ENCODE measurements at places on chromosomes 3 and 15.

DNA sequence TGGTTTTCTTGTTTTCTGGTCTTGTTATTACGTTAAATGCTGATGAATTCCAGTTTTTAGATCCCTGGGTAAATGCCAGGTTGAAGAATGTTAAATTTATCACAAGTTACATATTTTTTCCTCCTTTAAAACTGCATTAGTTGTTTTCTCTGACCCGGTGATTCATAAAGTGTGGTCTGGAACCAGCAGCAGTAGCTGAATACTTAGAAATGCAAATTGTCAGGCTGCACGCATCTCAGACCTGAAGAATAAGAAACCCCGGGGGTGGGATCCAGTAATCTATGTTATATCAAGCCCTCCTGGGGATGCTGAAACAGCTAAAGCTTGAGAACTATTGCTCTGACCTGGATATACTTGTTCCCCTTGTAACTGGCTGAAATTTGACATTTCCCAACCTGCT lies 69.1 kb downstream of the PEX5L start:
- no peak for DNase-seq

DNA sequence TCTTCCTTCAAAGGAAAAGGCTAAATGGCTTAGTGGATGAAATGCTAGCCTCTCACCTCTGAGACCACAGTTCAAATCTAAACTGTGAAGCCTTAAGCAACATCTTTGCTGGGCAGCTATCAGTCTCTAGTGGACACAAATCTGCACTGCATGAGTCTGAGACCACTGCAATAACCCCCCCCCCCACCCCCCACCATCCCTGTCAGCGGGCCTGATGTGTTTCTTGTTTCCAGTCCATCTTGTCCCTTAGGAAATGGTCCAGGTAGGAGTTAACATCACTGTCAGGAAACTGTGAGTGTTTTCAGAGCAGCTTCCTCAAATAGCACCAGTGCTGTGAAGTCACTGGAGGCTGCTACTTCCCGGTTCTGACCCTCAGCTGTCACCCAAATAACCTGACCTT lies 140.6 kb upstream of the TMCO5A start:
- no peak for DNase-seq

DNA sequence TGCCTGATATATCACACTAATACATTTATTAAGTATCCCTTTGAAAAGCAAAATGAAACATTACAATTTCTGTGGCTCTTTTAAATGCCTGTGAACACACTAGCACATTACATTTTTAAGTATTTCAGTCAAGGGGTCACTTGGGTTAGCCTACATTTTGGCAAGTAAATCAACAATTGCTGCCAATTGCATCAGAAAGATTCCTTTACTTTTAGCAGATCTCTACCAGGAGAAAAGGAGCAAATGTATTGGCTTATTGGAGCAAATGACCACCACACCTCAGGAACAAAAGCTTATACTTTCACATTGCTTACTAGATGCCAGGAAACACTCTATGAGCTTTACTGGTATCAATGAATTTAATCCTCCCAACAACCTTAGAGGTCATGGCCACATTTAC lies 947.1 kb downstream of the FHIT start:
- DNase-seq = no peak

DNA sequence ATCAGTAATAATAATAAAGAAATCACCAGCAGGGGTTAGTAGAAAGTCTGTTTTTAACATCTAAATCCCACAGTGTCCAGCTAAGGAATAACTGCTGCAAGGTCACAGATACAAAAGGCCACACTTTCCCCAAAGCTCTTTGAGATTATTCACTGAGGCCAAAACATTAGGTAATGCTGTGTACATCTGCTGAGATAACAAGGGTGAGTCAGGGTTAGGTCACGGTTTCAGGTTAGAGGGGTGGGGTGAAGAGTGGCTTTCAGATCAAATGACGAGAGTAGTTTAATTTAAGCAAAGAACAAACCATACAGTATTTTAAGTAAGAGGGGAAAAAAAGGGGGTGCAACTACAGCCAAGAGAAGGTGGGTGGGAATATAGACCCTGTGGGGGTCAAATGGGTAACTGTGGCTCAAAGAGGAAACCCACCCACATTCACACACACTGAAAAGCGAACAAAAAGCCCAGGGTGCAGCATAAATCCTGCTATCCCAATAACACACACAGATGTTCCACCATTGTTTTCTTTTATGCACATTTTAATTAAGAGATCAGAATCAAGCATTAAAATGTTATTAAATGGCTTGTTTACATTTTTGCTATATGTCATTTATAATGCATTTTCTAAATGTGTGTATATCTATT lies 412.9 kb downstream of the TIGIT start:
- peak; percentile 66 for DNase-seq

GRCh38 chr3:158509891-158510290 lies 61.1 kb upstream of the MLF1 start:
- DNase-seq = no peak

GRCh38 chr3:34033839-34034238 lies 235.4 kb downstream of the PDCD6IP start:
- DNase-seq = no peak
